ENCODE measurements at places on chromosomes 5 and 9. TPM values are rescaled to one million over a fixed set of nuclear protein-coding genes. Genes with fewer than 3 reads are reported as not detected.
A peak's percentile ranks its signal among the peaks of the same experiment; 100 is the strongest.

SV2C gene
- 3.7 TPM for total RNA-seq

RPL37 gene
- total RNA-seq: 59.1 TPM

JAKMIP2 gene
- total RNA-seq: 6.1 TPM

DNA sequence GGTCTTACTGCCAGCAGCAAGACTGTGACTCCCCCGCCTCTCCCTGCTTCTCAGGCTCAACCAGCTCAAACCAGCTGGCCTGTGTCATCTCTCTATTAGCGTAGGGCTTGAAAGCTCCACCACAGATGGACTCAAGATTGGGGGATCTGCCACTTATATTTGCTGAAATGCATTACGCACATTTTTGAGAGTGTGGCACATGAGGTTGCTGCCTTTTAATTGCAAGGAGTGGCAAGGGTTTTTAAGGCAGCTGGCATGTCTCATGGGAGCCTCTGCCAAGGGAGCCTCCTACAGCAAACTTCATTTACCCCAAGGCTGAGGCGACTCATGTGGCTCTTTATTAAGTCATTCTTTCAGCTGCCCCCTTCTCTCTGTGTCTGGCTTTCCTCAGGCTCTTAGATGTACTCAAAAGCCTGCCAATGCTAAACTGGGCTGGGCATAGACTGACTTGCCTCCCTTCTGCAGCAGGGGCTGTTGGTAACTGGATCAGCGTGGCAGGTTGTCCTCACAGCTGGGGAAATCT, 219.3 kb downstream of the SMARCA2 start:
- no peak overlapping the region for H3K27ac ChIP-seq
- no peaks in the 10 kb centered on the region for H3K27me3 ChIP-seq
- no peaks in the 10 kb centered on the region for H3K4me1 ChIP-seq
- H3K36me3 ChIP-seq: no peaks in the 10 kb centered on the region
- no peak overlapping the region for H3K4me3 ChIP-seq
- peak; percentile 31 for DNase-seq

DNA sequence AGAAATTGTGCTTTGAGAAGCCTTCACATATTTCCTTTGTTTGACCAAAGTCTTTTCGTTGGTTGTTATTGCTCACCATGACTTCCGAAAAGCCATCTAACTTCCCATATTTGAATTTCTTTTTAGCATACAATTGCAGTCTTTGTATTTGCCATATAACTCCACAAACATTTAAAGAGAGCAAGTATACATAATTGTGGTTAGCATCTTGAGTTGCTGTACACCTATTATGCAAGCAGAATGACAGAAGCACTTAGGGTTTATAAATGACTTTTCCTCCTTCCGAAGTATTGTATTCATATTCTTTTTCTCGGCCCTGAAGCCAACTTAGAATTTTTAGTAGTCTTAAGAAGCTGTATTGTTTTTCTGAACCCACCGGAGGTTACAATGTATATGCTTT, 250.4 kb downstream of the RFK start:
- H3K27ac ChIP-seq: no peak overlapping the region
- no peak overlapping the region for H3K4me3 ChIP-seq
- H3K36me3 ChIP-seq: no peaks in the 10 kb centered on the region
- no peaks in the 10 kb centered on the region for H3K27me3 ChIP-seq
- no peaks in the 10 kb centered on the region for H3K4me1 ChIP-seq
